ENCODE measurements at places on chromosomes 11 and 22. TPM values are rescaled to one million over a fixed set of nuclear protein-coding genes. Genes with fewer than 3 reads are reported as not detected.

Gene OR6T1
- not detected for total RNA-seq

Gene GDPD5
- total RNA-seq: 4.1 TPM

Gene KRTAP5-1
- total RNA-seq: not detected

Gene SLC43A1
- 12.7 TPM for total RNA-seq
